ENCODE measurements at places on chromosomes 5 and 9. TPM values are rescaled to one million over a fixed set of nuclear protein-coding genes. Genes with fewer than 3 reads are reported as not detected.

GRCh38 chr5:100757618-100758017, 145.5 kb downstream of the ST8SIA4 start:
- no peaks in the 10 kb centered on the region for H3K36me3 ChIP-seq
- H3K27ac ChIP-seq = no peak overlapping the region
- peaks cover 17% of the 10 kb centered on the region for H3K27me3 ChIP-seq
- H3K4me3 ChIP-seq = no peak overlapping the region
- DNase-seq = no peak

- no peaks in the 10 kb centered on the region for H3K27me3 ChIP-seq
- no peak overlapping the region for H3K27ac ChIP-seq
- H3K4me3 ChIP-seq = no peak overlapping the region
- no peak for DNase-seq
- peaks cover 17% of the 10 kb centered on the region for H3K4me1 ChIP-seq
- peaks cover 40% of the 10 kb centered on the region for H3K36me3 ChIP-seq
These were observed 127.5 kb upstream of the RETREG1 start for GRCh38 chr5:16744164-16744880.

- no peak for DNase-seq
- no peaks in the 10 kb centered on the region for H3K36me3 ChIP-seq
- peaks cover 75% of the 10 kb centered on the region for H3K4me1 ChIP-seq
- peak overlapping the region; percentile 75 for H3K27ac ChIP-seq
These were observed 169.2 kb upstream of the GAS1 start for GRCh38 chr9:87116492-87116891.

Gene PTPN3
- total RNA-seq = 4.7 TPM

Gene PCDHGA7
- total RNA-seq = 0.11 TPM

All from osteocyte (in vitro differentiated cells).